Stimulated activated CD4-positive, alpha-beta T cell treated with anti-CD3 and anti-CD28 coated beads, Interleukin-15, amount 100 ng/mL, for 48 hours (primary cell): ENCODE measurements at places on chromosomes 16 and 17.

DNA sequence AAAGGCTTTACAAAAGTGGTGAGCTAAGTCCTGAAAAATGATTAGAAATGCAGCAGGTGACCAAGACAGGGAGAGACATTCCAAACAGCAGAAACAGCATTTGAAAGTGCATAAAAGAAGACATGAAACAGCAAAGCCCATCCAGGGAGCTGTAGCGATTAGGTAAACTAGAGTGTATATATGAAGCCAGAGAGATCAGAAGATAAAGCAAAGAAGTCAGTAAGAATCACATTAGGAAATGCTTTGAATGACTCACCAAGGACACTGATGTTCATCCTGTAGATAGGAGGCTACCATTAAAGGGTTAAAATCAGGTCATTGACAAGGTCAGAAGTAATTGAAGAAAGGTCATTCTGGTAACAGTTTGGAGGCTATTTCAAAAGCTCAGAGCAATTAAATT is 27.6 kb upstream of the VAT1L start:
- DNase-seq = no peak

GRCh38 chr16:55703003-55704001 is 47.5 kb downstream of the SLC6A2 start:
- DNase-seq = no peak

DNA sequence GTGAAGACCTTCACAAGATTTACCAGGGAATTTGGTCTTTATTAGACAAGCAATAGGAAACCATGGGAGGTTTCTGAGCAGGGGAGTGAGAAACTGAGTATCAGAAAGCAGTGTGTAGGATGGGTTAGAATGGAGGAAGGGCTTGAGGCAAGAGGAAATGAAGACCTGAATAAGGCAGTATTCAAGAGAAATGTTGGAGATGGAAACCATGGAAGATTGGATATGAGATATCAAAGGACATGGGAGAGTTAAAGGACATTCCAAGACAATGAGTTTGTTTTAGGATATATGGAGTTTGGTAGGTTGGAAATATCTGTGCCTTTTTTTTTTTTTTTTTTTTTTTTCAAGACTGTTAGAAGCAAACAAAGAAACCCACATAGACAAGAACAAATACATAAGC is 21.3 kb upstream of the FAM20A start:
- DNase-seq = no peak

- DNase-seq = no peak
These were observed 16.1 kb upstream of the KRTAP17-1 start for GRCh38 chr17:41331606-41332005.

- no peak for DNase-seq
These were observed 10.1 kb downstream of the TEKT5 start for GRCh38 chr16:10684511-10685151.

DNA sequence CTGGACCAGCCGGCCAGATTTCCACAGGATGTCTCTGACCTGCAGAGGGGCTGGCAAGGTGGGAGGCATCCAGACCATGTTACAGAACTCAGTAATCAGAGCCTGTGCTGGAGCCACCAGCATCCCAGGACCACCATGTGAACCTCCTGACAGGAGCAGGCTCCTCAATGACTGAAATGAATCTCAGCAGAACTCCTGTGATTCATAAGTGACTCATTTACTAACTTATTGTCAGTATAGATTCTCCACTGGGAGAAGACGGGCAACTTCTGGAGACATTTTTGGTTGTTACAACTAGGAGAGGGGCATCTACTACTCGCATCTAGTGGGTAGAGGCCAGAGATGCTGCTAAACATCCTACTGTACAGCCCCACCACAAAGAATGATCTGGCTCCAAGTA is 3.1 kb upstream of the WWOX start:
- no peak for DNase-seq

- DNase-seq = no peak
These were observed 76.7 kb downstream of the NDE1 start for GRCh38 chr16:15726715-15727114.

GRCh38 chr17:81390873-81391255 is 4.4 kb upstream of the BAHCC1 start:
- no peak for DNase-seq

DNA sequence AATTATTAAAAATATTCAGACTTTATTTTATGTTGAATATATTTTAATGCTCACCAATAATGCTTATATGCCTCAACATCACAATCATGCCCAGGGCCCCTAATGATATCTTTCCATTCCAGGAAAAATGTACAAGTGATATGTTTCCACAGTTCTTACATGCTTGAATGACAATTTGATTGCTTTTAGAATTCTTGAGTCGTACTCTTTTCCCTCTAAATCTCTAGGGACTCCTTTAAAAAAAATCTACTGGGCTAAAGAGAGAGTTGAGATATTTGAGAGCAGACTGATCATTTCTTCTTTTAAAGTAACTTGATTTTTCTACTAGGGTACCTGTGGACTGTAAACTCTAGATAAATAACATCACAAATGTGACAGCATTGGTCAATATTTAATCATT is 18.2 kb upstream of the HLF start:
- no peak for DNase-seq

DNA sequence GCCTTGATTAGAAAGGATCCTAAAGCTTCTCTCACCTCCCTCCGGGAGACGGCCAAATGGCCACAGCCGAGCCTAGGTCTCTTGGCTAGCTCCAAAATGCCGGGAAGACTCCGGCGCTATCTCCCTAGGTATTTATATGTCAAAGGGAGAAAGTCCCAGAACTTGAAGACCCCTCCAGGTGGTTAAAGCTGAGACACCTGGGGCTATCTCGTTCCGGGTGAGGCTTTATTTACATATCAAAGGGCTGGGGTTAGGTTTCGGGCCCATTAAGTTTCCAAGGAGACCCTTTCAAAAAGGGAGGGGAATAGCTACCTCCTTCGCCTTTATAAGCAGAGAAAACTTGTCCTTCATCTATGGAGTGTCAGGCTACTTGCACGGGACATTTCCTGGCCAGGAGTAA is 70.9 kb upstream of the KIFC3 start:
- DNase-seq = no peak

DNA sequence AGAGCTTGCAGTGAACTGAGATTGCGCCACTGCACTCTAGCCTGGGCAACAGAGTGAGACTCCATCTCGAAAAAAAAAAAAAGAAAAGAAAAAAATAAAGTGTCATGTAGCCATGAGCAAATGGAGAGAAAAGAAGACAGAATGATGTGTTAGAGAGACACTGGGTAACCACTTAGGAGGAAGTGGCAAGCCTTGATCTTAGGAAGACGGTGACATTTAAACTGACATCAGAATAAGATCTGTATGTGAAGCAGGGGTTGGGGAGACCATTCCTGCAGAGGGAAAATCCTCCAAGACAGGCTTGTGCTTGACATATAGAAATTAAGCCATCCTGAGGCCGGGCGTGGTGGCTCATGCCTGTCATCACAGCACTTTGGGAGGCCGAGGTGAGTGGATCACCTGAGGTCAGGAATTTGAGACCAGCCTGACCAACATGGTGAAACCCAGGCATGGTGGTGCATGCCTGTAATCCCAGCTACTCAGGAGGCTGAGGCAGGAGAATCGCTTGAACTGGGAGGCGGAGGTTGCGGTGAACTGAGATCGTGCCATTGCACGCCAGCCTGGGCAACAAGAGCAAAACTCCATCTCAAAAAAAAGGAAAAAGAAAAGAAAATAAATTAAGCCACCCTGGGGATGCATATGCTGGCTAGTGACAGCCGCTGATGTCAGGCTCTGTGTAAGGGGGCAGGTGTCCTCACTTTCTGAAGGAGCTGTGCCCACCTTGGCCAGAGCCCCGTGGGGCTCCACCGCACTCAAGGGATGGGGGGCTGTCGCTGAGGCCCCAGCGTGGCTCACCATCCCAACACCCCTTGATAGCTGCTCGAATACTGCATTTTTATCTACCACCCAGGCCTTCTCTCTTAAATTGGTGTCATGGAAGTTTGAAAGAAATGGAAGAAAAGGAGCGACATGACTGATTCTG is 13.1 kb upstream of the CYB5B start:
- no peak for DNase-seq

- no peak for DNase-seq
These were observed 184.3 kb downstream of the FTO start for GRCh38 chr16:53888222-53888621.

DNA sequence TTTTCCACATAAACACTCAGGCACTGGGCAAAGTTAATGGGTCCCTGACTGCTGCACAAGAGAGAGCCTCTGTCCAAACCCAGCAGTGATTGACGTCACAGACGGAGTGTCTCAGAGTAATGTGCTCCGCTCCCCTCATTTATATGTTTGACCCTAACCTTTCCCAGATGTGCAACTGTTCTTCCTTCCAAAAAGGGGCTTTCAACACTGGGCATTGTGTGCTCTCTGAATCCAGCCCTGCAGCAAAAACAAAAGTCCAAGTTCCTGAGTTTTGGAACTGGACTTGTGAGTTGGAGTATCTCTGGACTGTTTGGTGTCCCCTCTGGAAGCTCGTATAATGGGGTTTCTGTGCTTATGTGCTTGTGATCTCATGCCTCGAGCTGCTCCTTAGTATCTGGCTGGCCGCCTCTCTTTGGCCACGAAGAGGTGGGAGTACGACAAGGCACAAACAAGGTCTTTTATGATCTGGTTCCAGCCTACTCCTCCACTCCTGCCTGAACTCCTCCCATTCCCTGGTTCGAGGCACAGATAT is 76.4 kb upstream of the SMIM36 start:
- no peak for DNase-seq

DNA sequence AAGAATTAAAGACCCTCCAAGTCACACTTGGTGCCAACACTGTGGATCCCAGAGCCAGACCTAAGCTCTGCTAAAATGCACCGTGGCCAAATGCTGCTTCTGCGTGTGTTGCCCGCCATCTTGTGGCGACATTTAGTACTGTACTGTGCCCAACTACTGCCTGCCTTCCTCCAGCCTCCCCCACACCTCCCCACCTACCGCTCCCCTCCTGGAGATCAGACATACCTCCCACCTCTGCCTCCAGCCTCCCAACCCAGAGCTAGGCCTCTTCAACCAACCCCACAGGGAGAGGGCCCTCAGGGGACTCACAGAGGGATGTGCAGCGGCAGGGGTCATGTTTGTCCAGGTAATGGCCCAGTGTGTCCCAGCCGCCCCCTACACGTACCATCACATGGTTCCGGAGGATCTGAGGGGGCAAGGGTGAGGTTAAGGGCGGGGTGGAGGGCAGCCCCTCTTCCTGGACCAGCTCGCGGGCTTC is 5.5 kb downstream of the GAS2L2 start:
- DNase-seq = peak; percentile 52

GRCh38 chr16:87216841-87217275 is 100.3 kb downstream of the C16orf95 start:
- no peak for DNase-seq

DNA sequence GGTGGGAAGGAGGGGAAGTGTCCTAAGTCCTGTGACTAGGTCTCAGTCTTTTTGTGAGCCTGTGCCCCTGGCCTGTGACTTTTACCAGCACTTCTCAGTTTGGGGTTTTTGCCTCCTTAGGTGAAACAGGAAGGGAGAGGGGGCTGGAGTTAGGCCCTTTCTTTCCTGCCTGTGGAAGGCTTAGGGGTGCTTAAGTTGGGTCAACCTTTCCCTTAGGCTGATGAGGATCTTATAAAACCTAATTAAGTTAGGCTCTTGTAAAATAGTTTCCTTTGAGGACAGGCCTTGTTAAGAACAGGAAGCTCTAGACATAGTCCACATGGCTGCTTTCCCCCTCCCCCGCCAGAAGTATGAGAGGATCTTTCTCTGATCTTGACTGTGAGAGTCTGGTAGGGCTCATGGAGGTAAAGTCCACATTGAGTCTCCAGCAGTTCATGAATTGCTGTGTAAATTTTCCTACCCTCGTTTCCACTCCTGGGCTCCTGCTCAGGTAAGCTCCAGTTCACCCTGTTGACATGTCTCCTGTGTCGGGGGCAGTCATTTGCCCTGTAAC is 17.0 kb upstream of the DNASE1 start:
- peak; percentile 11 for DNase-seq
